Activated CD8-positive, alpha-beta memory T cell treated with anti-CD3 and anti-CD28 coated beads for 48 hours (primary cell): ENCODE measurements at places on chromosomes 5 and 9.

GRCh38 chr5:73768-74502 lies 18.0 kb upstream of the PLEKHG4B start:
- DNase-seq = no peak

- no peak for DNase-seq
These were observed 136.7 kb upstream of the MOCS2 start for GRCh38 chr5:53246042-53246836.

GRCh38 chr5:148910686-148911361 lies 84.4 kb downstream of the ADRB2 start:
- DNase-seq = no peak

DNA sequence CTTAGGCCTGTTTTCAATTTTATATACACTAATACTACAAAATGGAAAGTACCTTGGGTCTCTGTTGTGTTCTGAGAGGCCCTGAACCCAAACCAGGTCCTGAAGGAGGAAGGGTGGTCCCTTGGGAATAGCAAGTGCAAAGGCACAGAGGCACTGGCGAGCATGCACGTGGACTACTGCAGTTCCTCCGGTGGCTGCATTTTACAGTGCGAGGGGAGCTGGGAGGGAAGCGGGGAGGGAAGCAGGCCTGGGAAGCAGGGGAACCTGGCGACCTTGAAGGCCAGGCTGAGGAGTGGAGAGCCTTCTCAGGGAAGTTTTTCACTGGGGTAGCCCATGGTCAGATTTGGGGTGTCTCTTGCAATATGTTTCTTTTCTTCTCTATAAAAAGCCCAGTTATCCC lies 33.9 kb downstream of the MORN5 start:
- no peak for DNase-seq

GRCh38 chr9:91421128-91421765 lies 2.4 kb downstream of the NFIL3 start:
- no peak for DNase-seq

DNA sequence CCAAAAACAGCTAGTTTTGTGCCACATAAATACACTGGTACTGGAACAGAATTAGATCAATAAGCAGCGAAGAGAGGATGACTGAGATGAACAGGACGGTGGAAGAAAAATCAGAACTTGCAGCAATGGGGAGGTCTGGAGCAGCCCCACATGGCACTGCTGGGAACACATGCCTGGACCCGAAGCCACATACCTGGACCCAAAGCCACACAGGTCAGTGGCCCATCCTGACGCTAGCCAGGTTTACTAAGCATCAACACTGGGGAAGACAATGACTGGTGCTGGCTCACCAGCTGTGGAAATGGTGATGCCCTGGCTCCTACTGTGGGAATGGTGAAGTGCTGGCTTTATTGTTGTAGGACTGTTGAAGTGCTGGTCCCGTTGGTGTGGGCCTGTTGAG lies 139.7 kb upstream of the IRX4 start:
- no peak for DNase-seq

- no peak for DNase-seq
These were observed 337.0 kb upstream of the SMC2 start for GRCh38 chr9:103757062-103757461.

GRCh38 chr5:99005506-99005905 lies 76.7 kb upstream of the CHD1 start:
- no peak for DNase-seq

GRCh38 chr5:63961598-63962161 lies 565 bp downstream of the HTR1A start:
- no peak for DNase-seq

DNA sequence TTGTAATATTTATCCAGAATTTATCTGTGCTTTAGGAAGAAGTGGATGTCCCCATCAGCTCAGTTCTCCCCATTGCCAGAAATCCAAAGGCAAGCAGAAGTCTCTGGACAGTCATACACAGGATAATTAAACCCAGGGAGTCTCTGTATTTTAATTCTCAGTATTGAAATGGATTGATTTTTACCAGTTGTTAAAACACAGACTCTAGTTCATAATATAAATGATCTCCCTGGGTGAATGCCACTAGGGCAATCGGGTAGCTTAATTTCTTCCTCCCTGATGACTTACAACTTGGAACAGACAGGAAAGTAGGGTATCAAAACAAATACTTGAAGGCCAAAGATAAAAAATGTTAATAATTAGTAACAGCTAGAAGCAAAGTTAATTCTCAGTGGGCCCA lies 66.5 kb upstream of the DAP start:
- DNase-seq = no peak

GRCh38 chr9:127569886-127570401 lies 42.1 kb upstream of the STXBP1 start:
- DNase-seq = no peak

- DNase-seq = no peak
These were observed 60.7 kb downstream of the APTX start for GRCh38 chr9:32940740-32941139.

- DNase-seq = no peak
These were observed 3.4 kb downstream of the GFM2 start for GRCh38 chr5:74763504-74763903.

DNA sequence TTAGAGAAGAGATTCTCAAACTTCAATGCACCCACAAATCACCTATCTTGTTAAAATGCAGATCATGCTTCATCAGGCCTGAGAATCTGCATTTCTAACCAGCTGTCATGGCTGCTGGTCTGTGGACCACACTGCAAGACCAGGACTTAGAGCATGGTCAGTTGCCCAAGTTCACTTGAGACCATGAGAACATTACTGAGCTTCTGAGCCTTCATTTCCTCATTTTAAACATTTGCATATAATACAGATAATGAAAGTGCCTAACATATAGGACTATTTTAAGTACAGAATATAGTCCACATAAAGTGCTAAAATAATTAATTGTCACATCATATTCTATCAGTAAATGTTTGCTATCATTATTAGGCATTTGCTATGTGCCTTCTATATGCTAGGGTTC lies 260.8 kb upstream of the TNC start:
- DNase-seq = no peak

DNA sequence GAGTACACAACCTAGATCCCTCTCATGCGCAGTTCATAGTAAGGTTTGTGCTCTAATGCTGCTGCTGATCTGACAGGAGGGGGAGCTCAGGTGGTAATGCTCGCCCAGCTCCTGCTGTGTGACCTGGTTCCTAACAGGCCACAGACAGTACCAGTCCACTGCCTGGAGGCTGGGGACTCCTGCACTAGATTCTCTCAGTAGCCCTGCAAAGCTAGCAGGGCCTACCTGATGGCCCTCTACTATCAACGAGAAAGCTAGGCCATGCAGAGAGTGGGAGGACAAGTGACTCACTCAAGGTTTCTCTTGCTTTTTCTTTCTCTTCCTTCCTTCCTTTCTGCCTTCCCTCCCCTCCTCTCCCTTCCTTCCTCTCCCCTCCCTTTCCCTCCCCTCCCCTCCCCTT lies 55.1 kb upstream of the TEX48 start:
- no peak for DNase-seq

DNA sequence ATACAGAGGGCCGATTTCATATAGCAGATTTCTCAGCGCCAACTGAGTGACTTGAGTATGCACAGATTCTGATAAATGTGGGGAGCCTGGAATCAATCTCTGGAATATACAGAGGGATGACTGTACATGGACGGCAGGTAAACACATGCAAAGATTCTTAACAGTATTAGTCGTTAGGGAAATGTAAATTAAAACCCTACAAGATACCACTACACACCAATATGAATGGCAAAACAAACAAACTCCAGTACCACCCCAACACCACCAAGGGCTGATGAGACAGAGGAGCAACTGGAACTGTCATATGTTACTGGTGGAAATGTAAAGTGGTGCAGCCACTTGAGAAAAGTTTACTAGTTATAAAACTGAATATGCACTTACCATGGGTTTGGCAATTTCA lies 8.3 kb upstream of the FER start:
- no peak for DNase-seq
